ENCODE measurements at places on chromosomes 4 and X.

DNA sequence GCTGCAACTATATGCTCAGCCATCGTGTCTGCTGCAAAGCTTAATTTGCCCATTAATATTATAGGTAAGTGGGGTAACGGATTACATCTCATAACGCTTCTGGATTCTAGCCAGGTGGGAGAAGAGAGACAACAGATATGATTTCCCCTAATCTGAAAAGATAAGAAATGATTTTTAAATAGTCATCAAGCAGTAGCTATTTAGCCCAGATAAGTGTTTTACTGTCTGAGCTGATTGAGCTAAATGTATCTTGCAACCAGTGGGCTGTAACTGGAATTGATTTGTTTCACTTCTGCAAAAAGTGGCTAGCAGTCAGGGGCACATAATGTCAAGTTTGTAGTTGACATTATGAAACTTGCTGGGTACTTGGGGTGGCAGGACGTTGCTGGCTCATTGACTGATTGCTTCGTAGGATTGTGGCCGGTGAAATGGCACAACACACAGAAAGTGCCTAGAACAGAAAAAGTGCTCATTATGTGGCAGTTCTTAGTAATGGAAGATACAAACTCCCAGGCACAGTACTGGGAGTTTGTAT, 18.5 kb downstream of the LAP3 start:
- no peak for DNase-seq

GRCh38 chrX:9369802-9370291, 95.0 kb upstream of the TBL1X start:
- DNase-seq, result no peak

DNA sequence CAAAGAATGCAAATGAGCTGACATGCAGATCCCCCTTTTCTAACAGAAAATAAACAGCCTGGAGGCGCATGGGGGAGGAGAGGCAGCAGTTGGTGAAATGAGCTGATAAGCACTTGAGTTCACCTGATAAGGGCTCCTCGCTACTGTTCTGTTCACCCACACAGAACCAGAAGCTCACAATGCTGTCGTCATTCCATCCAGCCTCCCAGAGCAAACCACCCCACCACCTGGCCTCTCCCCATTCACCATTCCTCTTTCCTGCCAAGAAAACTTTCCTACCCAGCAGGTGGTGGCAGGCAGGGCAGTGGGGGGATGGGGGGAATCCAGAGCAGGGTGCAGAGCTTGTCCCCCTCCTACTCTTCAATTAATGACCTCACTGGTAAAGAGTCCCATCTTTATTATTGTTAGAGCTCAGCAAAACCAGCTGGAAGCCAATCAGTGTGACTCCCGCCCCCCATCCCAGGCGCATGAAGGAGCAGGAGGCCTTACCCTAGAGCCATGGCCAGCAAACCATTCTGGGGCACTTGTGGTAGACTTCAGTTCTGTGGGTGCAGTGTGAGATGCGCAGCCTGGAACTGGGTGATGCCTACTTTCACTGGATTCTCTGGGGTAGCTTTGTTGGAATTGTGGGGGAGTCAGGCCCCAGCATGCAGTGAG, 350.3 kb downstream of the ZIC3 start:
- DNase-seq, result no peak

GRCh38 chr4:5812506-5813229, 80.2 kb downstream of the CRMP1 start:
- no peak for DNase-seq

GRCh38 chrX:51598899-51599298, 19.8 kb downstream of the CENPVL3 start:
- no peak for DNase-seq

DNA sequence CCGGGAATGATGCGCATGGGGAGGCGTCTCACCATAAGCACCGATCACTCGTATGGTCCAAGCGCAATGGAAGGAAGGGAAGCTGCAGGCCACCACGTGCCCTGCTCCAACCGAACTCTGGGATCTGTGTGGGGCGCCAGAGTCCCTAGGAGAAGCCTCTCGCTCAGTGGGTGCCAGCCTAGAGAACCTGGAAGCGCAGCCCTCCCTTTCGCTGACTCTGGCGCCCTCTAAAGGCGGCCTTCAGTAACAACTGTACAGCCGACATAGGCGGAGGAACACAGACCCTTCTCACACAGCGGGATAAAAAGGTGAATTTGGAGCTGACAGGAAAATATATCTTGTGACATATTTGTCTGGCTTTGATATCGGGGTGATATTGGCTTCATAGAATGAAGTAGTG, 76.0 kb downstream of the INTS6L start:
- peak; percentile 65 for DNase-seq

Measured in pancreas (tissue), 10 donors.